ENCODE measurements at places on chromosomes 4 and X.

DNA sequence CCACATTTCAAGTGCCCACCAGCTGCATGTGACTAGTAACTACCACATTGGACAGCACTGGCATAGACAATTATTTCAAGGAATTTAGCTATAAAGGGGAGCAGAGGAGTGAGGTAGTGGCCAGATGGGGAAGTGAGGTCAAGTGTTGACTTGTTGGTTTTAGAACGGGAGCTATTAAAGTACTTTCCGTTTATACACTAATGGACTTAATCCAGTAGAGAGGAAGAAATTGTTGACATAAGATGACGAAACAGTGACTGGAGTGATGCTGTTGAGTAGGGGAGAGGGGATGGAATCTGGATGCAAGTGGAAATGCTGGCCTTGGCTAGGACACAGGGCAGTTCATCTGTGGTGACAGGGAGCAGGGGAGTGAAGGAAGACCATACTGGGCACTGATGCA is 154.4 kb downstream of the AMMECR1 start:
- no peak for DNase-seq

DNA sequence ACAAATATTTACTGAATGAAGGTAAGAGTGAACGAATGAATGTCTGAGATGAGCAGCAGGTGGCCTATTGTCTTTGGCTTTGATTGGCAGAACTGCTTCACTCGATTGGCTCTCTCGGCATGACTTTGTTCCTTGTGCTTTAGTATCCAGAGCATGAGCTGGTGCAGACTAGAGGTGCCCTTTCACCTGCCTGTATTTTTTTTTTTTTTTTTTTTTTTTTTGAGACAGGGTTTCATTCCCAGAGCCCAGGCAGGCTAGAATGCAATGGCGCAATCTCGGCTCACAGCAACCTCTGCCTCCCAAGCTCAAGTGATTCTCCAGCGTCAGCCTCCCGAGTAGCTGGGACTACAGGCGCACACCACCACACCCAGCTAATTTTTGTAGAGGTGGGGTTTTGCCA is 38.9 kb downstream of the SRPX2 start:
- DNase-seq, result no peak

- no peak for DNase-seq
Observed at GRCh38 chr4:142088906-142089305, 452.5 kb downstream of the IL15 start.

DNA sequence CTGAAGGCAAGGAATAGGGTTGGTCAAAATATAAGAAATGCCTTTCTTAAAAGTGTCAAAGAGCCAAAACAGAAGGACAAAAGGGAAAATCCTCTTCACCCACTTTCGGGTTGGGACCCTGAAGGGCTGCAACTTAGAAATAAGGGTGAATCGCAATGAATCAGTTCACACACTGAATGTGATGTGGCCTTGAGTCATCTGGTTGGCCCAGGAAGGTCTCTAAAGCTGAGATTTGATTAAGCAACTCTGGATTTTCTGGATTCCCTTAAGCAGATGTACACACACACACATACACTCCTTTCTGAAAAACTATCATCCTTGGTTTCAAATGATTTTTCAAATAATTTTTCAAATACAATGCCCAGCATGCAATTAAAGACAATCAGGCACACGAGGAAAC is 13.1 kb downstream of the TAB3 start:
- DNase-seq, result no peak

DNA sequence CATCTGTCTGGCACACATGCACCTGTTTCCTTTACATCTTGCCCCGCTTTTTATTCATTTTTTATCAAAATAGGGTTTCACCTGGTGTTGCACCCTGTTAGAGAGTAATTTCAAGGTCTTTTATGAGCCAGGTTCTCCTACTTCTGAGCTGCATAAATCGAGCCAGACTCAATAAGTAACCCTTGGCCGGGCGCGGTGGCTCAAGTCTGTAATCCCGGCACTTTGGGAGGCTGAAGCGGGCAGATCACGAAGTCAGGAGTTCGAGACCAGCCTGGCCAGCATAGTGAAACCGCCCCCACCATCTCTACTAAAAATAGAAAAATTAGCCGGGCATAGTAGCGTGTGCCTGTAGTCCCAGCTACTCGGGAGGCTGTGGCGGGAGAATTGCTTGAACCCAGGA is 1.0 kb upstream of the PPP2R3B start:
- no peak for DNase-seq

GRCh38 chr4:53050361-53050774 is 188.3 kb downstream of the RASL11B start:
- DNase-seq, result no peak

Data from H9 (cell line).